ENCODE measurements at places on chromosomes 2 and 18. TPM values are rescaled to one million over a fixed set of nuclear protein-coding genes. Genes with fewer than 3 reads are reported as not detected.

Gene CAVIN2
- total RNA-seq: not detected

Gene CCT7
- 384 TPM for total RNA-seq

Gene CYB5A
- 47.8 TPM for total RNA-seq

Gene ZAP70
- total RNA-seq: 164 TPM

Gene EFHD1
- total RNA-seq: 1.8 TPM

Gene KHK
- 11.9 TPM for total RNA-seq

Gene IL36RN
- total RNA-seq: not detected

Gene ALPI
- total RNA-seq: not detected

Gene LYG2
- not detected for total RNA-seq

Gene LRRFIP1
- 198 TPM for total RNA-seq

Gene RAD51AP2
- total RNA-seq: not detected

Gene CHRNG
- total RNA-seq: not detected

Gene ANKRD23
- 4.4 TPM for total RNA-seq

Gene REG3G
- total RNA-seq: not detected

Gene NT5DC4
- total RNA-seq: not detected

Gene GAD1
- total RNA-seq: 17.8 TPM

Gene KIF5C
- 29.1 TPM for total RNA-seq

Gene M1AP
- not detected for total RNA-seq

Gene CPO
- total RNA-seq: 0.21 TPM

Gene MFF
- total RNA-seq: 80.6 TPM

Gene CAPN14
- total RNA-seq: 0.60 TPM

Gene KCNG2
- not detected for total RNA-seq

Gene SIX3
- not detected for total RNA-seq

Gene NIF3L1
- 44.9 TPM for total RNA-seq

Gene KCTD18
- 17.0 TPM for total RNA-seq

Gene ADRA2B
- total RNA-seq: 1.7 TPM

Gene CYTIP
- total RNA-seq: 460 TPM

Gene RMDN2
- total RNA-seq: 1.4 TPM

Gene SCRN3
- total RNA-seq: 17.1 TPM

Gene ST6GAL2
- not detected for total RNA-seq

Gene TACR1
- not detected for total RNA-seq

Gene UGT1A5
- total RNA-seq: not detected

All from activated T-cell treated with anti-CD3 and anti-CD28 coated beads, Interleukin-2, amount 50 U/mL, for 72 hours (primary cell).